Sigmoid colon (tissue), 7 donors: ENCODE measurements at places on chromosomes 2 and 18. TPM values are rescaled to one million over a fixed set of nuclear protein-coding genes. Genes with fewer than 3 reads are reported as not detected.

Gene XIRP2
- not detected for total RNA-seq

Gene ALPP
- total RNA-seq, result not detected

Gene MTCL1
- 87.9 TPM for total RNA-seq

GRCh38 chr2:10048501-10049171 is 5.3 kb downstream of the KLF11 start:
- H3K27ac ChIP-seq, result peak overlapping the region; percentile 97
- no peaks in the 10 kb centered on the region for H3K27me3 ChIP-seq
- H3K4me1 ChIP-seq, result peaks cover 77% of the 10 kb centered on the region
- H3K4me3 ChIP-seq, result no peak overlapping the region

GRCh38 chr2:202064171-202064880 is 8.7 kb upstream of the KIAA2012 start:
- H3K27me3 ChIP-seq, result no peaks in the 10 kb centered on the region
- H3K4me1 ChIP-seq, result peaks cover 14% of the 10 kb centered on the region
- H3K4me3 ChIP-seq, result no peak overlapping the region
- peak overlapping the region; percentile 43 for H3K27ac ChIP-seq

DNA sequence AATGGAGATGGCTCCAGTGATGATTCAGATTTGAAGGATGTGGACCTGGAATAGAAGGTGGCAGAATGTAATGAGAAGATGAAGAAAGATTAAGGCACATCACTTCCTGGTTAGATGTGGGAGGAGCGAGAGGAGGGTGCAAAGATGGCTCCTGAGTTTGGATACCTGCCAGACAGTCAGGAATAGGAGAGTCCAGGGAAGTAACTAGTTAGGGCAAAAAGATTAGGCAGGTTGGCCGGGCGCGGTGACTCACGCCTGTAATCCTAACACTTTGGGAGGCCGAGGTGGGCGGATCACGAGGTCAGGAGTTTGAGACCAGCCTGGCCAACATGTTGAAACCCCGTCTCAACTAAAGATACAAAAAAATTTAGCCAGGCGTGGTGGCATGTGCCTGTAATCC is 5.6 kb downstream of the C2orf74 start:
- no peak for DNase-seq
- no peak overlapping the region for H3K27ac ChIP-seq
- no peaks in the 10 kb centered on the region for H3K27me3 ChIP-seq
- no peak overlapping the region for H3K4me3 ChIP-seq

GRCh38 chr18:10041180-10041579 is 127.4 kb downstream of the VAPA start:
- H3K4me3 ChIP-seq, result no peak overlapping the region
- peak; percentile 95 for DNase-seq
- no peaks in the 10 kb centered on the region for H3K27me3 ChIP-seq
- H3K4me1 ChIP-seq, result peaks cover 42% of the 10 kb centered on the region
- peak overlapping the region; percentile 61 for H3K27ac ChIP-seq

GRCh38 chr18:49028801-49029506 is 78.2 kb upstream of the SMAD7 start:
- no peaks in the 10 kb centered on the region for H3K36me3 ChIP-seq
- H3K4me1 ChIP-seq, result no peaks in the 10 kb centered on the region
- no peak overlapping the region for H3K4me3 ChIP-seq
